ENCODE measurements at places on chromosomes 12 and 14.

GRCh38 chr12:78802593-78802992 lies 62.0 kb upstream of the SYT1 start:
- no peak for DNase-seq

- DNase-seq: no peak
Observed at GRCh38 chr12:32033406-32033805, 73.2 kb upstream of the BICD1 start.

DNA sequence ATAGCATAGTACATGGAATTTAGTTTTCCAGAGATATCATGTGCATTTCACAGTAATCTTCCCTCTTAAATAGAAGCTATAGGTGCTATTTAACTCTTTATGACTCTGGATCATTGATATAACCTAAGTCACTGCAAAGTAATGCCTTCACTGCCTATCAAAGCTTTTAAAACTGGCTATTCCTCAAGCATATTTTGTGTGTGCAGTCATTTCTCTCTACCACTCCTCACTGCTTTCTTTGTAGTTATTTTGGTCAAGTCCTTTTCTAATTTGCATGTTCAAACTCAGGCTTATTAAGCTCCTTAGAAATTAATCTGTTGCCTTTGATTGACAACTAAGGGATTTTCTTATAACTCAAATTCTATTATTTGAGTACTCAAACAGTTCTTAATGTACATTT lies 79.4 kb upstream of the PLEKHG7 start:
- no peak for DNase-seq

DNA sequence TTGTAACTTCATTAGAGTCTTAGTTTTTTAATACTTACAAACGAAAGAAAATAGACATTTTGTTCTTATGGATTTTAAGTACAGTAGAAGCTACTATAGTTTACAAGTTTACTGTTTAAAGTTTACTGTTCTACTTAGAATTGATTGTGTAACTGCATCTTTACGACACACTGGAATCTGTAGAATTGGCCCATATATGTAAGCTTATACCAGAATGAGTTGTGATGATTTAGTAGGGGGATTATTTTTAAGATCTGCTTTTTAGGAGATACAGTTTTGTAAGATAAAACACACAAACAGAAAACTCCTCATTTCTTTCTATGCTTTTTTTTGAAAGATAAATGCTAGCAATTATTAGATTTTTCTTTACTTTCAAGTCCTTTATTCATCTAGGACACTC lies 30.2 kb upstream of the NAV3 start:
- no peak for DNase-seq

GRCh38 chr12:65937806-65938205 lies 113.5 kb downstream of the HMGA2 start:
- no peak for DNase-seq

GRCh38 chr12:68905733-68906132 lies 27.2 kb downstream of the CPM start:
- DNase-seq: no peak

DNA sequence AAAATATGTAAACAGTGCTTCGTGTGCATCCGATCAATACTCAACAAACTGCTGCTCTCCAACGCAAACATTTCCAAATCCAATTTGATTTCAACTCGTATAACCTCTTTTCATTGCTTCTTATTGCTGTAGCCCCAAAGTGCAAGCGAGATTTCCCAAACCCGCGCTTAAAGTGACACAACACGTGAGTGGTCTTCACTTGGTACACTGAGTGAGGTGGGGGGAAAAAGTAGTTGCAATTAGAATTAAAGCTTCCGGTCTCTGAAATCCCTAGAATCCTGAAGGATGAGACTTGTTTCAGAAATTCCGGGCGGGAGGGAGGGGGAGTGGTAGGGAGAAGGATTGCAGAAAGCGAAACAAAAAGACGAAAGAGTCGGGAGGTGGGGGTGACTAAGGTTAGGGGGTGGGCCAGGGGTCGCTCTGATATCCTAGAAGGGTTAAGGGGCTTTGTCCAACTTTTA lies 387.5 kb downstream of the BCAT1 start:
- no peak for DNase-seq

GRCh38 chr14:23183479-23183878 lies at the start of gene SLC7A8:
Gene SLC7A8 (minus strand): TSS chr14:23183660. CDS start chr14:23182914, 746 bp downstream.
- DNase-seq: no peak

DNA sequence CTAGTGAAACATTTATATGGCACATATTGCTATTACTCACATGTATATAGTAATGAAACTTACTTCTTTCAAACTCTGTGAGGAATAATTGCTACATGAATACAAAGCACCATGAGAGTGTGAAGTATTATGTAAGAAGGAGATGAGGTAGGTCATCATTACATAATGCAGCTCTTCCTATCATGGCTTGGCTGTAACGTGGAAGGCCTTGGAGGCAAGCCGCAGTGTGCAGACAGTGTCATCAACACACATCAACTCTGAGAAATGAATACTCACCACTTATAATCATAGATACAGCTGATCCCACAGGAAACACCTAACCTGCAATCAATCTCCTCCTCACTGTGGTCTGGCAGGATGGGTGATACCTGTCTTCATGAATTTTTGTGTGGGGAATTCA lies 49.9 kb upstream of the CCDC91 start:
- no peak for DNase-seq

GRCh38 chr12:15276088-15276698 lies 46.1 kb upstream of the PTPRO start:
- no peak for DNase-seq

DNA sequence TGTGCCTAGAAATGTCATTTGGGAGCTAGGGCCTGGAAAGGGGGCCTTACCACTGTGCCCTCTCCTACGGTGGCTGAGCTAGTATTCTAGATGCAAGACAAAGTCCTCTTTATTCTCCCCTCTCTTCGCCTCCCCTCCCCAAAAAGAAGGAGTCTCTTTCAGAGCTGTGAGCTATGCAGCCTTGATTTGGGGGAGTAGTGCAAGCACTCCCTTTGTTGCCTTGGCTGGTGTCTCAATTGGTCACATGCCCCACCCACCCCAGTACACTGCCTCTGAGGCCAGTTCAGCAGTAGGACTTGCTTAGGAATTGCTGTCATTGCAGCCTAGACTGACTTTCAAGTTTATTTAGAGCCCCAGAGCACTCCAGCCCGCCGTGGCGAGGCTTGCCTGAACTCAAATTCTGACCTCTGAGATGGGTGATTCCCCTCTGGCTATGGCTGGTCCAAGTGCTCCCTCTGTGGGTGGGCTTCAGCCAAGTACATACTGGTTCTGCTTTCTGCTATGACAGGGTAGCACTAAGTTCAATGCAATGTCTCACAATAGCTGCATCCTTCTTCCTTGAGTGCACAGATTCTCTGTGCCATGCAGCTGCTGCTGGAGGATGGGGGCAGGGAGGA lies 37.0 kb upstream of the FBXO33 start:
- no peak for DNase-seq

DNA sequence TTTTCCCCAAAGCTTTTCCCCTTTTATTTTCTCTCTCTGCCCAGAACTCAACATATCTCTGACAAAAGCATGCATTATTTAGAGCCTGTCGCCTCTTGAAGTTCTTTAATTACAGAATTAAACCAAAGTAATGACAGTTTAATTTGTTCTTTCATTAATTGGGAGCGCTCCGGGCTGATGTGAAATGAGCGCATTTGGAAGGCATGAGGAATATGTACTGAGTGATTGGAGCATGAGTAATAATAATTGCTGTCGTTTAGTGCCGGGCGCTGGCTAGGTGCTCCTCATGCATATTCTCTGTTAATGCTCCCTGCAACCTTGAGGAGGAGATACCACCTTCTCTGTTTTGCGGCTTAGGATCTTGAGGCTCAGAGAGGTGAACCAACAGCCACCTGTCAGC lies 120.5 kb downstream of the SLC25A47 start:
- no peak for DNase-seq
